Stimulated activated CD4-positive, alpha-beta T cell treated with anti-CD3 and anti-CD28 coated beads, Interleukin-1b, Interleukin-23, amount 100 ng/mL, for 1 hour (primary cell): ENCODE measurements at places on chromosomes 5 and 9.

DNA sequence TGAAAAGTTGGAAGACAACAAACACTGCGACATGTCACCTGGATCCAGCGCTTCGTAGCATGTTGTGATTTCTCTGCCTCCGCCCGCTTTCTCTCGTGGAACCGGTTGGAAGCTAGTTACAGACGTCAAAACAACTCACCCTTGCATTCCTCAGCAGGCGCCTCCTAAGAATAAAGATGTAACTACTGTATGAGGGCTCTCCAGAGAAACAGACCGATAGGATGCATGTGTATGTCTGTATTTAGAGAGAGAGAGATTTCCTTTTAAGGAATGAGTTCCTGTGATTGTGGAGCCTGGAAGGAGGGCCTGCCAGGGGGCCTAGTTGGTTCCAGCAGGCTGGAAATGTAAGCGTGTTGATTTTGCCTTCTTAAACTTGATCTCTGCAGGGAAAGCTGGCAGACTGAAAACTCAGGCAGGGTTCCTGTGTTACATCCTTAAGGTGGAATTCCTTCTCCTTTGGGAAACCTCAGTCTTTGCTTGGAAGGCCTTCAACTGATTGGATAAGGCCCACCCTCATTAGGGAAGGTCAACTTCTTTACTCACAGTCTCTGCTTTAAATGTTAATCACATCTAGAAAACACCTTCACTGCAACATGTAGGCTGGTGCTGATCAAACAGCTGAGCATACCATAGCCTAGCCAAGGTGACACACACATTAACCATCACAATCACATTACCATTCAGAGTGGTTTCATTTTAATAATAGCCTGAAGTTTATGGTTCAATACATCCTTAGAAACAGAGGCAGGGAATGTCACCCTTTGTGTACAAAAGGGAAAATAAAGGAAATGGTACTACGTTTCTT lies 163.8 kb downstream of the SYK start:
- no peak for DNase-seq

DNA sequence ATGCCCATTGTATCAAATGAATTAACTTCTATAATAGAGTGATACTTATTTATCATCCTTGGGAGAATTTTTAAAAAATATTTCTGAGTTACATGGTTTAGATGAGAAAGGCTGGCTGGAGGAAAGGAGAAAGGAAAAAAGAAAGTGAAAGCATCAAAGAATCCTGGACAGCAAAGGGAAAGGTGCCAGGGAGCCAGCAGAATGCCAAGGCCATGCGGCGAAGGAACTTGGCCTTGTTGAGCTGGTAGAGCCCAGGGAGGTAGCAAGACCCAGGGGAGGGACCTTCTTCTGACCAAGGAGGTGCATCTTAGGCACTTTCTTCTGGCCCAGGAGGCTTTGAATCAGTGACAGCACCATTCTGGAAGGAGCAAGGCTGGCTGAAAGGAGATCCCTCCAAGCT lies 240.5 kb downstream of the ENC1 start:
- DNase-seq: no peak

GRCh38 chr9:131747352-131747751 lies 7.5 kb upstream of the RAPGEF1 start:
- no peak for DNase-seq

DNA sequence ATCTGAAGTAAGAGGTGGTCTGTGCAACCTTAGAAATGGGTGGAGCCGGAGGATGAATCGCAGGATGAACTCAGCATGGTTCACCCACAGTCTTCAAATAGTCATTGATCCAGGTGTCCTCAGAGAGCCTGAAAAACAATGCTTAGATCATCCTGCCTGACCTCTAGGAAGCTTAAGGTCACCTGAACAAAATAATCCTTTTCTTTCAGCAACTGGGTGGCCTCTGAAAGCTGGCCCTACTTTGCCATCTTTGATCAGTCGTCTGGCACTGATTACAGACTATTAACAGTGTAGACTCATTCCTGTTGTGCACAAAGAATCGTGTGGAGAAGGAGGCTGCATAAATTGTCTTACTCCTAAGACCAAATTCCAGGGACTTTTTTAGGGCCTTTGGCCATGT lies 50.7 kb downstream of the PIP5K1B start:
- DNase-seq: no peak

DNA sequence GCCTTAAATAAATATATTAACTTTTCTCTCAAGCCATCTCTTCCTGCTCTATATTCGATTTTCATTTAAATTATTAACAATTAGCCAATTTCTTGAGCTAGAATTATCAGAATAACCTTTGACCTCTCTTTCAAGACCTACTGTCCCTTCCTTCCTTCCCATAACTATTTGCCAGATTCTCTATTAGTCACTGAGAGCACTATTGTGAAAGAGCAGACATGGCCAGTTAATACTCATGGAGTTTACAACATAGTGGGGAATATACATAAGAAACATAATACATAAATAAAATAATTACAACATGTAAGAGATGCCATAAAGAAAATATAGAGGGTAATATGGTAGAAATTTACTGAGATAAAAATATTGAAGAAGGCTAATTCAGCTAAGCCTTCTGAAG lies 72.1 kb upstream of the CHD1 start:
- DNase-seq: no peak

DNA sequence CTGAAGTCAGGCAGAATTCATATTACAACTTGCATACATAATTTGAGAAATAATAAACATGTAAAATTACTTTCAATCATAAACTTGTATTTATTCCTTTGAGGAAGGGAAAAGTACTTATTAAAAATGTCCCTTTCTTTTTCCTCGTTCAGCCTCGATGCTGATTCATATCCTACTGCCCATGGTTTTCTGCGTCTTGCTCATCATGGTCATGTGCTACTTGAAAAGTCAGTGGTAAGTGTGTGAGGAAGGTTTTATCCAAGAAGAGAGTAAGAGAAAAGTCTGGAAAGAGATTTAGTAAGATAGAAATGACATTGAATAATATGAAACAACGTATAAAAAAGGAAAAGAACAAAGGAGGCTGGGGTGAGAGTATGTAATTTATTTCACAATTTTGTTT lies 85.9 kb downstream of the OSMR start:
- no peak for DNase-seq

- DNase-seq: no peak
Observed at GRCh38 chr5:172800088-172800551, 29.1 kb upstream of the DUSP1 start.

GRCh38 chr5:116507941-116508655 lies 66.5 kb downstream of the SEMA6A start:
- no peak for DNase-seq
